ENCODE measurements at places on chromosomes 7 and 10.

GRCh38 chr10:44863344-44864047 is 47.6 kb upstream of the TMEM72 start:
- no peak for DNase-seq

DNA sequence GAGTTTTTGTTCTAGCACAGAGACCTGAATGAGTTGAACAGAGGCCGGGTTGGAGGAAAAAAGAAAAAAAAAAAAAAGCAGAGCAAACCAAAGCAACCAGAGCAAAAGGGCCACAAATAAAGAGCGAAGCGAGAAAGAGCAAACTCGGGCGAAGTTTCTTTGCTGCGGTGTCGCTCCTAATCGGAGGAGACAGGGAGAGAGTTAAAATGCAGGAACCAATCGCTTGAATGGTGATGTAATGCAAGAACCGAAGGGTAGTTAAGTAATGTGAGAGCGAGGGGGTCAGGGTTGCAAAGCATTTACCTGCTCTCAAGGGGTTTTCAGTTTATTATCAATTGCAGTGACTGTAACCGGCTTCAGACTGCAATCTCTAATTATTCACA is 271.7 kb downstream of the TRIL start:
- no peak for DNase-seq

DNA sequence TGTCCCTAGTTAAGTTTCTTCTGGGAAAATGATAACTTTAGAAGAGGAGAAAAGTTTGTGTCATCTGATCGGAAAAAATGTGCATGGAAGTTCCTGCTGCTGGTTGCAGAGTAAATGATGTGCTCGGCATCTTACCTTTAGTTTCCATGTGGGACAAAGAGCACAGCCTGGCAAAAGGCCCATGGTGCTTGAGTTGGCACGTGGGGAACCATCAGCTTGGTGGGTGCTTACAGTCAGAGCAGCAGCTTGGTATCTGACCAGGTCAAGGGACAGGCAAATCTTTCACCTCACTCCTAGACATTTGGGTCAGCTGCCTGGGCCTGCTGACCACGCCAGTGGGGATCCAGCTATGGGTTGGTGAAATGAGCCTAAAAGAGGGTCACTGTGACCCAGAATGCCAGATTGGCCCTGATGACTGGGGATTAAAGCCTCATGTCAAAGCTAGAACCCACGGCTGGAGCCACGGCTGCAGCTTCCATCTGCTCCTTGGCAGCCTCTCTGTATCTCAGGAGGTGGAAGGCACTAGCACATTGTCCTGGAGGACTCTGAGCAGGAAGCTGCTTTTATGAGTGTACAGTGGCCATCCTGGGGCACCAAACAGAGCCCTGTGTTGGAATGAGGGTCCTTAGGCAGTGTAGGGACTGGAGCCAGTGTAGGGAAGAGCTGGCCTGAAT is 24.7 kb downstream of the VWC2 start:
- DNase-seq, result no peak

GRCh38 chr10:127863231-127863825 is 29.4 kb downstream of the CLRN3 start:
- DNase-seq, result no peak

GRCh38 chr10:48633381-48634197 is 28.7 kb upstream of the ARHGAP22 start:
- DNase-seq, result no peak

DNA sequence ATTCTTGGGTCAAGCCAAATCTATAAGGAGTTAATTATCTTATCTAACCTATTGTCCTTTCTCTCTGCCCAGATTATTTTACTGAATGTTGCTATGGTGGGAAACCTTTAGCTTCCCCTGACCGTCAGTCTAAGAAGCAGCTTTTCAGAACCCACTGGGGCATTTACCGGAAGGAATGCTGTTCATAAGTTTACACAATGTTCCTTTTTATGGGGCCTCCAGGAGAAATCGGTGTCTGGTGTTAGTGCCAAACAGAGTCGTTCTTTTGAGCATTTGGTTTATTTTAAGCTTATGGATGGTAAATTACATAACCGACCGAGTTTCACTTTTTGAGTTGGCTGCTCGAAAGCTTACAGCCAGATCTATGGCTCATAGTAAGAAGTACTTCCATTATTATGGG is 111.9 kb downstream of the CACNB2 start:
- DNase-seq, result no peak

DNA sequence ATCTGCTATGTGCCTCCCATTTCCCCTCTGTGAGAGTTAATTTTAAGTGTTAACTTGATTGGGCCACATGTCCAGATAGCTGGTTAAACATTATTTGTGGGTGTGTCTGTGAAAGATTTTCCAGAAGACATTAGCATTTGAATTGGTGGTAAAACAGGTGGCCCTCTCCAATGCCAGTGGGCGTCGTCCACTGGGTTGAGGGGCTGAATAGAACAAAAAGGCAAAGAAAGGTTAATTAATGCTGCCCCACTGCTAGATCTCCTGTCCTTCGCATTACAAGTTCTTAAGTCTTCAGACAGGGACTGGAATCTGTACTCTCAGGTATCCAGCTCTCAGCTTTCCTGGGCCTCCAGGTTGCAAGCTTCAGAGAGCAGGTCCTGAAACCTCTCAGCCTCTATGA is 1160.9 kb upstream of the LRRN3 start:
- DNase-seq, result no peak

GRCh38 chr10:59803714-59804113 is 50.5 kb upstream of the MRLN start:
- DNase-seq, result no peak

DNA sequence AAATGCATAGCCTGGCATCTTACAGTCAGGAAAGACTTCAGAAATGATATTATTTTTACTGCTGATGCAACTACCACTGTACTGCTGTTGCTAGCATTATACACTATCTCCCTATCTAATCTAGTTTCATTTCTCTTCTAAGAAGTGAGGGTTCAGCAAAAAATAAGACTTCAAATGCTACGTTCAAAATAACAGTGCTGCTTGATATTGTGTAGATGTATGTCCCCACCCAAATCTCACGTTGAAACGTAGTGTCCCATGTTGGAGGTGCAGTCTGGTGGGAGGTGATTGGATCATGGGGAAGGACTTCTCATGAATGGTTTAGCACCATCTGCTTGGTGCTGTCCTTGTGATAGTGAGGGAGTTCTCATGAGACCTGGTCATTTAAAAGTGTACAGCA is 129.4 kb downstream of the ANK3 start:
- no peak for DNase-seq

GRCh38 chr7:50497068-50497642 is 47.0 kb upstream of the FIGNL1 start:
- no peak for DNase-seq

DNA sequence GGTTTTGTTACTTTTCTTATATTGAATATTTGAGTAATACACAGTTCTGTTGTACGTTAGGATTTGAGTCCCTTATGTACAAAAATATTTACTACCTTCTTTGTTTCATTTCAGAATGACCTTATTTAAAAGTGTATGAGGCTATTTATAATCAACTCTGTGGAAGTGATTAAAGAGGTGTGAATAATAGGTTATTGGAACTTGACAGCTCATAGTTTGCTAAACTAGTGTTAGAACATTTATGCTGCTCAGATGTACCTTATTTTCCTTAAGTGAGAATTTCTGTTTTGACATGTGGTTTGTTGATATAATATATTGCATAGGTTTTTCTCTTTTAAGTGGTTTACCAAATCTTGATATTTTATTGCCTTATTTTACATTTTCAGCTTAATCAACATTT is 105.5 kb downstream of the ZEB1 start:
- no peak for DNase-seq

- no peak for DNase-seq
These were observed 98.7 kb upstream of the TMEM196 start for GRCh38 chr7:19872094-19872493.

DNA sequence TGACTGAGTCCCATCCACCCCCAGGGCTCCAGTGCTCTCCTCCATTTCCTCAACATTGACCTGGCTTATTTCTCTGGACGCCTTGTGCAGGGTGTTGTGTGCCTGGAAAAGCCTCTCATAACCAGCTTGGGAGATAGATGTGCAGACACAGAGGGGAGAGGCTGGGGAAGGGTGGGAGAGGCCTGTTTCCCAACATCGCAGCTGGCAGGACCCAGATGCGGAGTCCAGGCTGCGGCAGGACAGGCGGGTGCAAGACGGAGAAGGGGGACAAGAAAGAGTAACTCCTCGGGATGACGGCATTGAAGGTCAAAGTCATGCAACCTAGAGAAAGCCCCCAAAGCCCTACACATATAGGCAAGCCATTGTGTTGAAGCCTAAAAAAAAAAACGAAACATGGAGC is 54.1 kb upstream of the ANTXRL start:
- DNase-seq, result no peak

GRCh38 chr10:124264711-124265390 is 153.9 kb downstream of the OAT start:
- DNase-seq, result no peak

GRCh38 chr10:63603709-63604445 is 82.7 kb downstream of the REEP3 start:
- no peak for DNase-seq

DNA sequence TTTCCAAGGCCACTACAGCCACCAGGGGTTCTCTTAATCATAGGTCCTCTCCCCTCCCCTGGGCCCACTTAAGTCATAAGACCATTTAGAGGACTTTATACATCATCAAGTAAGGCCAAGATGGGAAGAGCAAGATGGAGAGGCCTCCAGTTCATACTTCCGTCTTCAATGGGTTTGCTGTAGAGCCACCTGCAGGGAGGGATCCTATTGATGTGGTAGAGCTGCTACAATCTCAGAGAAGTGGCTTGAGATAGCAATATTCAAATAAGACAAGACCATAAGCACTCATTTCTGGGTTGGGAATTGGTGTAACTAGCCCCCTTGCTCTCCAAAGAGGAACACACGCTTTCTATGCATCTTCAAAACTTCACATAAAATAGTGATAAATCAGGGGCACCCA is 214.2 kb downstream of the PLXNA4 start:
- no peak for DNase-seq

DNA sequence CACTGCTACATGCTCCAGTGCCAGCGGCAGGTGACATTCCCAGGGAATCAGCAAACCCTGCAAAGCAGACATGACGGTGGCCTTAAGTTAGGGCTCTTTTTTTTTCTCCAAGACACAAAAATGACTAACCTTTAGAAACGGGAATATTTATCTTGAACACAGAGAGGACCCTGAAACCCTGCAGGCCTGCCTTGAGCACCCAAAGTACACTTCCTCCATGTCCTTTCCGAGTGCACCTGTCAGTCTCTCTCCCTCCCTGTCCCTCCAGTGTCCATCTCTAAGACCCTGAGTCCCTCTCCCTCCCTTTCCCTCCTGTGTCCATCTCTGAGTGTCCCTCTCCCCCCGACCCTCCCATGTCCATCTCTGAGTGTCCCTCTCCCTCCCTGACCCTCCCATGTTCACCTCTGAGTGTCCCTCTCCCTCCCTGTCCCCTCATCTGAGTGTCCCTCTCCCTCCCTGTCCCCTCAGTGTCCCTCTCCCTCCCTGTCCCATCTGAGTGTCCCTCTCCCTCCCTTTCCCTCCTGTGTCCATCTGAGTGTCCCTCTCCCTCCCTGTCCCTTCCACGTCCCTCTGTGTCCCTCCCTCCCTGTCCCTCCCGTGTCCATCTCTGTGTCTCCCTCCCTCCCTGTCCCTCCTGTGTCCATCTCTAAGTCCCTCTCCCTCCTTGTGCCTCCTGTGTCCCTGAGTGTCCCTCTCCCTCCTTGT is 51.2 kb upstream of the CAMK2B start:
- no peak for DNase-seq

GRCh38 chr7:18226598-18226997 is 199.0 kb upstream of the PRPS1L1 start:
- DNase-seq, result no peak

DNA sequence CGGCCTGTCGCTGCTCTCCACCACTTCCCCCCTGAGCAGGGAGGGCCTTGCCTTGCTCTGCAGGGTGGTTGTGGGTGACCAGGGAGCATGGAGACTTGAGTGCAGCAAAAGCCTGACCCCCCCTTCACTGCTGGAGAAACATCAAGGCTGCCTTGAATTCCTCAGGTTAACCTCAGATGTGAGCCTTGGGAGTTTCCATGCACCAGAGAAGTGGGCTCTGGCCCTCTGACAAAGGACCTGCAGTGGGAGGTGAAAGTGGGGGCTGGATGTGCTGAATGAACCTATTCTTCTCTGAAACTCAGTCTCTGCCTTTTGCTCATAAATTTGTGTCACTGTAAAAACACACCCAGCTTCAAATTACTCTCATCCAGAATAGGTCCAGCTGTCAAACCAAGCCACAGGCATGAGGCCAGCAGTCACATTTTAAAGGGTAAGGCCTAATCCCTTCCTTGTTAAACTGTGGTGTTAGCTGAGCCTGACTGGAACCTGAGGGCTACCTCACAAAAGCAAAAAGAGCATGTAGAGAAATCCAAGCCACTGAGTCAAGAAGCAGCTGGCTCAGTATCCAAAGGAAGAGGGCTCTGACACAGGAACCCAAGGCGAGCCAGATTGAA is 356.8 kb downstream of the CCSER2 start:
- DNase-seq, result no peak

DNA sequence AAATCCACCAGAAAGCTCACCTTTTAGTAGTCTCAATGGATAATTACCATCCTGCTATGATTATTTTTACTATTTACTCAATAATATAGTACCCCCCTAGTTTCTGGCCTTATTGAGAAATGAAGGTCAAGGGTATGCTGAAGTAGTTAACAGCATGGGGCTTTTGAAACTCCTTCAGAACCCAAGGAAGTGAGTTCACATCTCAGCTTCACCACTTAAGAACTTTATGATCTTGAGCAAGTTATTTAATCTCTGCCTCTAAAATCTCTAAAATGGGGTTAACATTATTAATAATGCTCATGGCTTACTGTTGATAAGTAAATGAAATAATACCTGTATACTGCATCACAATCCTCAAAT is 5.8 kb downstream of the MTPN start:
- no peak for DNase-seq

DNA sequence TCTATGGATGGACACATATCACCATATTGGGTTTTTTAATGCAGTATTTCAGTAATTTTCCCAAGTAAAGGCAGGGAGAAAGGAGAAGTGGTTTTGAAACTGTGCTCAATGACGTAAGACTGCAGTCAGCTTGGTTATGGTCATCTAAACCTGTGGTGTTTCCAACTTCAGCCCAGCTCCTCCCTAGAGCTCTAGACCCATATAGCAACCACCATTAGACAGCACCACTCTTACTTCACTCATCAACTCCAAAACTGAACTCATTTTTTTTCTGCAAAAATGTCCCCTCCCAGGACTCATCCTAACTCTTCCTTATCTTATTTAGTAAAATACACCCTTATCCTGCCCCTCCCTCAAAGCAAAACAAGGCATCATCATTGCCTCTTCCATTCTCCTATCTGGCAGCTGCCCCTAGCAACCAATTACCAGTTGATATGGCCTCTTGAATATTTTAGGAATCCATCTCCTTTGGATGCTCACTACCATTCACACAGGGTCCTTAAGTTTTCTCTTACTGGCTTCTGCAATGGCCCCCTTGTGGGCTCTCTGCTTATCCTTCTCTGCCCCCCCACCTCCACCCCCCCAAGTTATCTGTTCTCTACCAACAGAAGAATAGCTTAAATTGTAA is 1.5 kb upstream of the RALA start:
- no peak for DNase-seq

- DNase-seq, result no peak
These were observed 23.2 kb upstream of the RASSF4 start for GRCh38 chr10:44936314-44936975.

GRCh38 chr10:104577163-104577562 is 63.9 kb upstream of the SORCS3 start:
- no peak for DNase-seq

- DNase-seq, result no peak
These were observed 5.5 kb downstream of the SKIDA1 start for GRCh38 chr10:21519941-21520436.
